ENCODE measurements at places on chromosomes 3 and 15.

- no peak for DNase-seq
Measured at GRCh38 chr15:82850731-82851130, 41.3 kb downstream of the WHAMM start.

DNA sequence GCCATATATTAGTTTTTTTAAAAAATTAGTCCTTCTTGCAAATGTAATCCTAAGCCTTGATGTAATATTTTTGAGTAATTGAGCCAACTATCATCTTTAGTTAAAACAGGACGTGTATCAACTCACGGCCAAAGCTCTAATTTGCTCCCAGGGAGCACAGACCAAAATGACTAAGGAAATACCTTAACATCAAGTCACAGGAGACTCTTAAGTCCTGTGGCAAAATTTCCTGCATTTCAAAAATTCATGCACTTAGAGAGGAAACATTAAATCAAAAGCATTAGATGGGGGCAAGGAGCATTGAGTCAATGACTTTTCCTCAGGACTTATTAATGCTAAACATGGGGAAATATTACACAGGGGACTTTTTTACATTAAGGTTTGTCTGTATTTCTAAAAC lies 276.0 kb downstream of the MFSD1 start:
- DNase-seq, result no peak

- no peak for DNase-seq
Measured at GRCh38 chr15:100880139-100880896, 687 bp downstream of the ALDH1A3 start.

GRCh38 chr15:73038220-73038619 lies 14.0 kb upstream of the NEO1 start:
- no peak for DNase-seq

DNA sequence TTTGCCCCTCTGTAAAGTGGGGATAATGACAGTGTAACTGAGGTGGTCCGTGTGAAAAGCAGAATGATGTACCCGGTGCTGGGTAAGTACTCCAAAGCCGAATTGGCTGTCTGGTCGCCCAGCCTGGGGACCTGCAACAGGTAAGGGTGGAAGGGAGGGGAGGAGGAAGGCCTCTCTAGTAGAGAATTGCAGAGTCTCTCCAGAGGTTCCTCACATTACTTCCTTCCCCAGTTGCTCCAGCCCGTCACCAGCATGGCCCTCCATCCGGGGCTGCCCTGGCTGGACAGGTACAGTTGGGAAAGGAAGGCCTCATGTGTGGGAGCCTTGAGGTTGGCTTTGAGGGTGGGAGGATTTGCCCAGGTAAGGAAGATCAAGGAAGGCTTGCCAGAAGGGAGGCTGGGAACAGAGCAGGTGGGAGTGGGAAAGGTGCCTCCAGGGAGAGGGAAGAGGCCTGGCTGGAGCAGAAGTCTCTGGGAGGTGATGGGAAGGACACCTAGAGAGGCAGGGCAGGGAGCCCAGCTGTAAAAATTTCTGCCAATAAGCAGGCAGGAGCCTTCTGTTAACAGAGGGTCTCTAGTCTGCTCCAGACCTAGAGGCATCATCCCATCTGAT lies 1.7 kb upstream of the PSTPIP1 start:
- peak; percentile 40 for DNase-seq

DNA sequence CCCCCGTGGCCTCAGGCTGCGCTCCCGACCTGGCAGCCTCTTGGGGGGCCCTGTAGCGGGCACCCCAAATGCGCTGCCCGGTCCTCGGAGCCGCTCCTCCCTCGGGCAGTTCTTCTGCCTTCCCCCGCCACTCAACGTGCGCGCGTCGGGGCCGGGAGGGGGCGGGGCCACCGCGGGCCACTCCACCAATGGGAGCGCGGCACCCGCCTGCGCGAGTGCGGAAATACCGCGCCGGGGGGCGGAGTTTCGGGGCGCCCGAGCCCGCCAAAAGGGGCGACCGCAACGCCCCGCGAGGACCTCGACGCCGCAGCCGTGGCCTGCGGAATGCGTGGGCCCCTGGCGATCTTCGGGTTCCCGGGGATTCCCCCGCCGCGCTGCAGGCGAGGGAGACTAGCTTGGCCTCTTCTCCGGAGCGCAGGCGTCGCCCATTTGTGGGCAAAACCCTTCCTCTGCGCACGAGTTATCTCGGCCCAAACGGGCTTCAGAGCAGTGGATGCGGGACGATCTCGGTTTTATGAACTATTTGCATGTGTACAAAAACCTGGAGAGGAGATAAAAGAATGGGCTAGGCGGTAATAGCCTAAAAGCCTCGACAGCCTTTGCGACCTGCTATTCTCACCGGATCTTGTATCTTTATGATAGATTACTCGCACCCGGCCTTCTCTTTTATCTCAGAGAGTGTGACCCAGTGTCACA lies at the start of gene TASOR:
Gene TASOR, minus strand, starts transcription at position 144 of the 696 bp plus-strand sequence. CDS start 259 bp downstream, outside the sequence.
- peak; percentile 91 for DNase-seq

DNA sequence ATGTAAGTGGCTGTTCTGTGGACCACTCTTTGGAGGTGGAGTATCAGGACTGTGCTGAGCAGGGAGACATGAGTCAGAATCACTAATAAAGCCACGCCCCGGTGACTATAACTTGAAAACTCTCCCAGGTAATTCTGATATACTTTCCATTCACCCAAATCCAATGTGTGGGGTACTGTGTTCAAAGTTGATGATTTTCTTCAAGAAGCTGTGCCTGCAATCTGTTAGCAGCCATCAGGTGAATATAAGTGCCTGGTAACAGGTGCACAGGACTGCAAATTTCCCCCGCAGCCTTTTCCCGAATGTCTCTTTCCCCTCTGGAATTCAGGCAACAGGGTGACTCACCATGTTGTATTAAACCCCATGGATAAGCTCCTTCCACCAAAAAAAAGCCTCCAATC lies 17.0 kb downstream of the MAGI1 start:
- no peak for DNase-seq

GRCh38 chr3:16666206-16666605 lies 61.0 kb upstream of the DAZL start:
- no peak for DNase-seq

GRCh38 chr3:179113903-179114302 lies 34.3 kb upstream of the PIK3CA start:
- DNase-seq, result no peak

DNA sequence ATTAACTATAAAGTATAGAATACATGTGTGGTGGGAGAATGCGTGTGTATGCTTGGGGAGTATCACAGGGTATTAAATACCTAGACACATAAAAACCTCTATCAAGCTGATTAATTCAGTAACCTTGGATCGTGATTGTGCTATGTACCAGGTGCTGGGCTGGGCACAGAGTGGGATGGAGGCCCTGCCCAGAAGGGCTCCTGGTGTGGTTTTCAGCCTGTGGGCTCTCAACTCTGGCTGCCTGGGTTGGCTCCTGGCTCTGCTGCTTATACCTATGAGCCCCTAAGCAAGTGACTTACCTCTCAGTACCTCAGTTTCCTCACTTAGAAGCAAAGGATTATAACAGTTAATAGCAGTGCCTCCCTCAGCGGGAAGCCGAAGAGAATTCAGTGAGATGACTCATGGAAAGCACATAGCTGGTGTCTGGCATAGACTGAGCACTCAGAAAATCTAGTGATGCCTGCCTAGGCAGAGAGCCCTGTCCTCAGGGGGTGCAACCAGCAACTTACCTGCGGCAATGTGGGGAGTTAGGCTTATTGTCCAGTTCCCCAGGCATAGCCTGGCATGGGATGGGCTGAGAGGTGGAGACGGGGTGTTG lies 90.6 kb upstream of the MYZAP start:
- no peak for DNase-seq

GRCh38 chr3:36075491-36075890 lies 304.8 kb upstream of the STAC start:
- DNase-seq, result no peak

- DNase-seq, result no peak
Measured at GRCh38 chr3:38960042-38960622, 91.6 kb downstream of the SCN11A start.

Measured in sigmoid colon (tissue), 7 donors.